ENCODE measurements at places on chromosomes 4 and X.

DNA sequence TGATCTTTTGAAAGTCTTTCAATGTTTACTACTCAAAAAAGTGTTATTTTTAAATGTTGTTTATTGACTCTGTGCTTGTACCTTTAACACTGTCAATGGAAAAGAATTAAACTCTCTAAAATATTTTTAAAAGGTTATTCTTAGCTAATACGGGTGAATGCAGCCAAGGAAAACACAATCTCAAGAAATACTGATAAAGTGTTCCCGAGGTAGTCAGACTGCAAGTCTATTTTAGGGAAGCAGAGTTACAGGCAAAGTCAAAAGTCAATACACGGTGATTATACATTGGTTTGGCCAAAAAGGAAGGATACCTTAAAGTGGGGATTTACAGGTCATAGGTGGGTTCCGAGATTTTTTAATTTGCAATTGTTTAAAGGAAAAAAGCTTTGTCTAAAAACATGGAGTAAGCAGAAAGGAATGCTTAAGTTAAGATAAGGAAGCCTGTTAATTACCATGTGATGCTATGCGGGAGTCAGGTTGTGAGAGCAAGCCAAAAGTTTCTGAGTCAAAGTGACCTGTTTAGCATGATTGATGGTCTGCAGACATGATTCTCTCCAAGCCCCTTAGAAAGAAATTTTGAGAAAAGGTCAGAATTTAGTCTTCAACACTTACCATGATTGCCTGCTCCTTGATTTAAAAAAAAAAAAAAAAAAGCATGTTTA, 288.4 kb downstream of the KLHL4 start:
- H3K27ac ChIP-seq = no peak overlapping the region
- DNase-seq = no peak
- no peaks in the 10 kb centered on the region for H3K4me1 ChIP-seq

GRCh38 chrX:66399273-66399672, 235.2 kb downstream of the HEPH start:
- no peak overlapping the region for H3K4me3 ChIP-seq
- H3K27ac ChIP-seq = no peak overlapping the region
- no peaks in the 10 kb centered on the region for H3K27me3 ChIP-seq
- no peaks in the 10 kb centered on the region for H3K4me1 ChIP-seq

DNA sequence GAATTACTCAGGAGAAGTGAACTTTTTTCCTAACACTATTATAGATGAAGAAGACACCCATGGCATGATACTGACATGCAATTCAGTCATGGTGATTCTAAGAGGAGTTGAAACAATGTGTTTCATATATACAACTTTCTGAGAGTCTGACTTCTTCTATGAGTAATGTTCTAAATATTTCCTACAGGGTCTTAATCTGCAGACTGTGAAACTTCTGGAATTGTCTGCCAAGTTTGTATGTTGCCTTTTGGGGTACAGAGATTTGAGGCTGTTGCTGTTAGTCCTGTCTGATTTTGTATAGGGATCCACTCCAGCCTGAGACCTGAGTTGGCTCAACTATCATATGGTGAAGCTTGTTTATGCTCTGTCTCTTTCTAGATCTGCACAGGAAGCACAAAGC, 160.6 kb upstream of the GATB start:
- no peak overlapping the region for H3K4me3 ChIP-seq
- H3K36me3 ChIP-seq = no peaks in the 10 kb centered on the region
- no peak overlapping the region for H3K27ac ChIP-seq

DNA sequence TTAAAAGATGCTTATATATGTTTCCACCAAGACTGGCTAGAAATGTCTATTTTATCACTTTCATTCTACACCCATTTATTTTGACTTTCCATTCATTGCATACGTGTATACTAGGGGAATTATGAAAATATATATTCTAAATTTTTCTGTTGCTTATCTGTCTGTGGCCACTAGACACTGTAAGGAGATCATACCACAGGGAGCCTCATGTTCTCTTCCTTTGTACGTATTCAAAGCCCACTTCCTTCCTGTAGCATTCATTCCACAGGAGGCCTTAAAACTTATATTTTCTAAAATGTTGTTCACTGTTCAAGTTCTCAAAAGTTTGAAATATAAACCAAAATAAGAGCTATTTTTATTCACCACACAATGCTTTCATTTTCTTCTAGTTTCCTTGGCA, 1848.9 kb upstream of the TENM3 start:
- peak overlapping the region; percentile 60 for H3K27ac ChIP-seq
- H3K4me1 ChIP-seq = peaks cover 18% of the 10 kb centered on the region
- no peak for DNase-seq
- peaks cover 4% of the 10 kb centered on the region for H3K36me3 ChIP-seq

DNA sequence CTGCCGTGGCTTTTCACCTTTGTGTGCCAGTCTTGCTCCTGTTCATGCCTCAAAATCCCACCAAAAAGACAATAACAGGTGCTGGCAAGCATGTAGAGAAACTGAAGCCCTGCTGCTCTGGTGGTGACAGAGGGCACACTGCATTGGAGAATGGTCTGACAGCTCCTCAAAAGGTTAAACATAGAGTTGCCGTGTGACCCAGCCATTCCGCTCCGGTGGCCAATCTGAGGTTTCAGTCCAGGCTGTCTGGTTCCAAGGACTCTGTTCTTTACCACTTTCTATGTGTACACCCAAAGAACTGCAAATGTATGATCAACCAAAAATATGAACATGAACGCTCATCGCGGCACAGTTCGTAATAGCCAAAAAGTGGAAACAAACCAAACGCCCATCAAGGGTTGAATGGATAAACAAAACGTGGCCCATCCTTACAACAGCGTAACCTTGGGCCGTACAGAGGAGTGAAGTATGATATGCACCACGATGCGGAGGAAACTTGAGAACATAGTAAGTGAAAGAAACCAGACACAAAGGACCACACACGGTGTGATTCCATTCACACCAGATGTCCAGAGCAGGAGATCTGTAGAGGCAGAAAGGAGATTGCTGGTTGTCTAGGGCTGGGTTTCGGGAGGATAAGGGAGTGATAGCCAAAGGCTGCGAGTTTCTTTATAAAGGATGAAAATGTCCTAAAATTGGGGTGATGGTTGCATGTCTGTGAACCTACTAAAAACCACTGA, 33.6 kb upstream of the WFS1 start:
- no peak for DNase-seq
- H3K4me3 ChIP-seq = no peak overlapping the region
- peaks cover 4% of the 10 kb centered on the region for H3K27me3 ChIP-seq
- no peak overlapping the region for H3K27ac ChIP-seq
- H3K36me3 ChIP-seq = no peaks in the 10 kb centered on the region

DNA sequence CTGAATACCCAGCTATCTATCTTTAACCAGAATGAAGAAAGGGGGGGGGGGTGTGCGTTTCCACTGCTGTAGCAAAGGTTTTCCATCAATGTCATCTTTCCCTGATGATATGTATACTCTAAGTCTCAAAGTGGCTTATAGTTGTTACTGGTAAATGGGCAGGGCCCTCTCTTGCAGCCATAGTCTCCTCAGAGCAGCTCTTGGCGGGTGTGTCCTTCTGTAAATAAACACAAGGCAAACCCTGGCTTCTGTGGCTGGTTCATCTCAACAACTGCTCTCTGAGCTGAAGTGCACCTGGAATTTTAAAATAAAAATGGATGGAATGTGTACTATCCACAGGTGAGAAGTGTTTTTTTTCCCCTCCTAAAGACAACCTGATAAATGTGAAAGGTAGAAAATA, 57.5 kb upstream of the SCML1 start:
- H3K4me1 ChIP-seq = peaks cover 33% of the 10 kb centered on the region
- H3K4me3 ChIP-seq = no peak overlapping the region
- H3K36me3 ChIP-seq = no peaks in the 10 kb centered on the region
- no peaks in the 10 kb centered on the region for H3K27me3 ChIP-seq

All from activated CD8-positive, alpha-beta T cell treated with anti-CD3 and anti-CD28 coated beads, Interleukin-2, amount 10 ng/mL, durations not matched to agents 7 days and 5 days (primary cell).